ENCODE measurements at places on chromosomes 13 and 19.
A peak's percentile ranks its signal among the peaks of the same experiment; 100 is the strongest.

GRCh38 chr19:41796901-41797300, 514 bp downstream of the CEACAM3 start:
- no peak for DNase-seq

DNA sequence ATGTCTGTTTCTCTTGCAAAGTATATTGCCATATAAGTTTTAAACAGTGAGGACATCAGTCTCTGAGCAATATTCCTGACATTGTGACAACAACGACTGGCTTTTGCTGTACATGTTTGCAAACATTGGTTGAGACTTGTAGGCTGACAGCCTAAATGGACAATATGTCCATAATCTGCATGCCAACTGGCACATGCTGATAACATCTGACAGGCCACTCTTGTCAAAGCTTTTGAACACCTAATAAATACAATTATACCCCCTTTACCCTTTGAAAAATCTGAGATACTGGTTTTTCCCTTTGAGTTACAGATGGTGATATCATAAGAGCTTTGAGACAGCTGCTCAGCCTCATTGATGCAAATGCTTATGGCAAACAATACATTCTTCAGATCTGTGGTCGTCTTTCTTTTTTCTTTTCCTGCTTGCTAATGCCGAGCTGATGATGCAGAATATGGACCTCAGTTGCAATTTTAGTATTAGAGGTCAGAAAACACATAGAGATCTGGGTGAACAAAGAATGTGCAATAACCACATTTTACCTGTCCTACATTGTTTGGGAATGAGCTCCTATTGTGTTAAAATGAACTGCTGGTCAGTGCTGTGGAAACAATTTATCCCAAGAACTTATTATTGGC, 114.9 kb downstream of the RFC3 start:
- no peak for DNase-seq

- DNase-seq, result no peak
Measured at GRCh38 chr19:38788478-38789243, at the start of gene LGALS7B. LGALS7B (plus strand) TSS chr19:38789200; CDS start chr19:38789227, 27 bp downstream.

DNA sequence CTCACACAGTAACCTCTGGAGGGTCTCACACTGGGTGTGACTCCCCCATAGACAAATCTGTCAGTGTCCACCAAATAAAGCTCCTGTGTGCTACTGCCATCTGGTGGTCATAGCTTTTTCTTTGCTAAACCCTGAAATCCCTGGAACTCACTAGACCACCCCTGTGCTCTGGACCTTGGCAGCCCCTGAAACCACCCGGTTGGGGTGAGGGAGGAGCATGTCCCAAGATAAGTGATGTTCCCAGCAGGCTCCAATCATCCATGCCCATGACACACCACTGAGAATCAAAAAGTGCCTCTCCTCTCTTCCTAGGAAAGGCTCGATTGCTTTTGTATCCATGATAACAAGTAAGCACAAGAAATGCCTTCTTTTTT, 6.5 kb upstream of the HSD17B14 start:
- DNase-seq, result no peak

GRCh38 chr13:32737679-32738078, 151.4 kb downstream of the PDS5B start:
- DNase-seq, result no peak

DNA sequence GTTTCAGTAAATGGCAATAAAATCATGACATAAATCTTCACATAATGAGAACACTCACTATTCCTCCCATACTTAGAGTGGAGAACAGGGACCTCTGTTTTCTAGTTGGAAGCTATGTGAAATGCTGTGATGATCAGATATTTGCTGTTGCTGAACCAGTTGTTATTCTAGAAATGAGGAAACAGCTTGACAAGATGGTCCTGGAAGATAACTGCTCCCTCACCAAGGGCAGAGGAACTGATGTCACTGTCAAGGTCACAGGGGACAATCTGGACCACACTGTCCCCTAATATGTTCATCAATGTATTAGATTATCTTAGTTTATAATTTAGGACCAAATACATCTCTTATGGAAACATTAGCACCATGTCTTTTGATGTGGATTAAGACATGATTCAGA, 1173.3 kb downstream of the PCDH17 start:
- no peak for DNase-seq

GRCh38 chr13:75612354-75612753, 23.8 kb upstream of the LMO7 start:
- no peak for DNase-seq

- peak; percentile 72 for DNase-seq
Measured at GRCh38 chr13:24264976-24265375, 44.4 kb upstream of the C1QTNF9 start.

- no peak for DNase-seq
Measured at GRCh38 chr13:107669391-107669993, 545.8 kb downstream of the LIG4 start.

- DNase-seq, result no peak
Measured at GRCh38 chr13:22748866-22749577, 431.8 kb upstream of the SGCG start.

GRCh38 chr13:29920025-29920643, 69.7 kb upstream of the UBL3 start:
- no peak for DNase-seq

- DNase-seq, result no peak
Measured at GRCh38 chr19:1756264-1756663, 3.0 kb downstream of the ONECUT3 start.
